ENCODE measurements at places on chromosomes 3 and 15.

DNA sequence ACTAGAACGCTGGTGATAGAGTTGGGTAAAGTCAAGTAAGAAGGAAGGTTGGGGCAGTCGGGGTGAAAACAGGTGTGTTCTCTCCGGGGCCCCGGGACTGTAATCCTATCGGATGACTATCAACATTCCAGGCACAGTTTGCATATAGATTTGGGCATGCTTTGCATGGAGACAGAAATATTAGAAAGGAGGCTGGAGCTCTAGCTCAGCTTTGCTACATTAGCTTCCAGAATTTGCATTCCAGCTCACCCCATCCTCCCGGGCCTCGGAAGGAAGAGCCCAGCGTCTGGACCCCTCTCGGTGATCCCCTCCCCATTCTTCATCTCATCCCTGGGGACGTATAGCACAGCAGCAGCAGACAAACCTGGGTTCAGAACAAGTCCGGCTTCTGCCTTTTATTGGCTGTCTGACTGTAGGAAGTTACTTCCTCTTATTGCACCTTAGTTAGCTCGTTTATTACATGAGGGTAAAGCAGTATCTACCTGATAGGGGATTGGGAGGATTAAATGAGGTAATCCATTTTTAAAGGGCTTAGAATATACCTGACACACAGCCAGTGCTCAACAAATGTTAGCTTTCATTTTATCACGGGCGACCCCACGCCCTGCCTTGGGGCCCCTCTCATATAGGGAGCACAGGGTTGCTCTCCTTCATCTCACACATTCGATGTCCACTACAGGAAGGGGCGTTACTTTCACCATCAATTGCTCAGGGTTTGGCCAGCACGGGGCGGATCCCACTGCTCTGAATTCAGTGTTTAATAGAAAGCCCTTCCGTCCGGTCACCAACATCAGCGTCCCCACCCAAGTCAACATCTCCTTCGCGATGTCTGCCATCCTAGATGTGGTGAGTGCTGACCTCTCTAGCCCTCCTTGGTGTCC is 3.2 kb downstream of the HTR3E start:
- no peak for DNase-seq

DNA sequence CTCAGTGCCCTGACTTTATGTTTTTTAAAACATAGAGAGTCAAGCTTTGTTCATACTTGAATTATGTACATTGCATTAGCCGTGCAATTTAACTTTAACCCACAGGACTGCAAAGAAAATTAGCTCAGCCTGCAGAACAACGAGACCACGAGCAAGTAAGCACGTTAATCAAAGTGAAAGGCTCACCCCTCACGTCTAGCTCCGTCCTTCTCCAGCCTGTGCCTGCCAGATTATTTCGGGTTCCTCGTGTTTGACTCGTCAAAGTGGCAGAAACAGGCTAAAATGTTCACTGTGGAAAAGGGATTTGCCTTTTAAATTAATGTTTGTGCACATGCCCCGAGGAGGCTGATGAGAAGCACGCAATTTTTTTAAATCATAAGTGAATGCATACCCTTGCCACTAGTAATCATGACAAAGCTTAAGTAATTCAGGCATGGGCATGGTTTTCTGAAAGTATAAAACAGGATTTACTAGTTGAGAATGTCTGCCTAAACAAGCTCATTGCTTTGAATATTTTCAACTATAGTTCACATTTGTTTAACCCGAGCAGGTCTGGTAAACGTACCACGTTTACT is 15.3 kb downstream of the ZBTB38 start:
- DNase-seq, result peak; percentile 66

DNA sequence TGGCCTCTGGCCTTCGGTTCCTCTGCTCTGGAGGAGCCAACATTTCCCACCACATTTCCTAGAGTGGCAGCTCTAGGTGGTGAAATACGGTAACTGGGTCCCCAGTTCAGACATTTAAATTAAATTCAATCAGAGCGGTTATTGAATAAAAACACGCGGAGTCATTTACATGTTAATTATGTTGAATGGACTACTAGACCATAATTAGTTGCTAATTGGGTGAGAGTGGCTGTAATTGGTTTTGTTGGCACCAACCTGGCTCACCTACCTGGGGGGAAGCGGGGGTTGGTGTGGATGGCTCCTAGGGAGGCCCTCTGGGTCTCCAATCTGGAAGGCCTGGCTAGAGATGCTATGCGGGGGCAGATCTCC is 12.7 kb downstream of the SEMA3F start:
- DNase-seq, result no peak

DNA sequence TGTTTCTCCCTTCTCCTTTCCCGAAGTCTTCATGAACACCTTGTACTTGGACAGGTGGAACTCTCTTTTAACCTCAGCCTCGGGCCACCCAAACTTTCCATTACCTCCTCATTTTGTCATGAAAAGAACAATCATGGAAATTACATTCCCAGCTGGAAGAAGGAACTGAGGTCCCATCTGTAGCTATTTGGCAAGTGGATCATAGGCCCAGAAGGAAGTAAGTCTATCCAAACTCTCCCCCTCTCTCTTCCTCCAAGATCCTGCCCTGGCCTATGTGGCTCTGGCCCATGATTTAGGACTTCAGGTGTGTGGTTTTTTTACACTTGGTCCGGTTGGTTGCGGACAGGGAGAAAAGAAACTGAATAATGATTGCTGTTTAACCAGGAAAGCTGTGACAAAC is 44.1 kb downstream of the ITGB5 start:
- no peak for DNase-seq

DNA sequence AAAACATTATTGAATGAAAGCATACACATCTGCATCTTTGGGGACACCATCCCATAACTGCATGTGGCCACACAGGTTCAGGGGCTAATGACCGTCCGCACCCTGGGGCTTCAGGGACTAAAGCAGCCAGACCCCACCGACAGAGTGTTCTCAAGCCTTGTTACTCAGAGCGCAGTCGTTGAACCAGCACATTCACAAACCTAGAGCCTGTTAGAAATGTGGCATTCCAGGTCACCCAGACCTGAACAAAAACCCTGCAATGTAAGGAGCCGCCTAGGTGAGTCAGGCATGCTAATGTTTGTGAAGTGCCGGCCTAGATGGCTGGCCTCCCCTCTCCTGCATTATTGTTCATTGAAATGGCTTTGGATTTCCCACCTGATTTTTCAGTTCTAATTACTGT is 52.3 kb upstream of the HACD2 start:
- DNase-seq, result peak; percentile 62

GRCh38 chr3:163543662-163544061 is 1534.6 kb downstream of the SI start:
- DNase-seq, result no peak

DNA sequence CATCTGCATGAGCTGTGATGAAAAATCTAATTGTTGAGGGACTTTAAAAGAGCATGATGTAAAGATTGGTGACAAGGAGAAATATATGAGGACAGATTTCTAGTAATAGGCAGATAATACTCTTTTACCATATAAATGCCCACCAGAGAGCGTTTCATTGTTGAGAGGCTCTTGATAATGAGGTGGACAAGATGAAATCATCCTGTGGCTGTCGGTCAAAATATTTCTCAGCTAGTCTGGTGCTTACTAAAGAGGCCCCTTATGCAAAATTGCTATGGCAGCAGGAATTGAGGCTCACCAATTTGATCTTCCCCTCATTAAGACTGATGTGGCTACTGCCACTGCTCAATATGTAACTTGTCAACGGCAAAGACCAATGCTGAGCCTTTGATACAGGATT is 225.0 kb upstream of the RASGRP1 start:
- no peak for DNase-seq

DNA sequence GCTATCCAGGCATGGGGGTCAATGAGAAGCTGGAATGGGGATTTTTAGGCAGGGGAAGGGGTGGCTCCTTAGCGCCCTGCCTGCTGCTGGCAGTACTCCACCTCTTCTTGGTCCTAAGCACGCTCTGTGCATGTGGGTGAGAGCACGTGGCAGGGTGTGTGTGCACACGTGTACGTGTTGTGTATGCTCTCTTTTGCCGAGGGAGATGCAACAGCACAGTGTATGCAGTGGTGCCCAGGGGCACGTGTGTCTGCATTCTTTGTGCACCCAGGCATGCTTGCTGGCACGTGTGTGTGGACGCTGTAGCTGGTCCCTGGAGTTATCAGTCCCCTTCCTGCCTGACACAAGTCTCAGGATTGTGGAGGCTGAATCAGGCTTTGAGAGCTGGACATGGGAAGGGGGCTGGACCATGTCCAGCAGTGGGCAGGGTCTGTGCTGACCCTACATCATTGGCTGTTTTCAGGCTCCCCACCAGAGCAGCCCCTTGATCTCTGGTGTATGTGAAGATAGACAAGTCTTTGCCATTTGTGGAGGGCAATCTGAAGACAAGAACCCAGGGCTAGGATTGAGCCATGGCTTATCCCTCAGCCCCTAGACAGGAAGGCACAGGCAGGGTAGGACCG is 1.9 kb upstream of the CAMKV start:
- DNase-seq, result no peak

DNA sequence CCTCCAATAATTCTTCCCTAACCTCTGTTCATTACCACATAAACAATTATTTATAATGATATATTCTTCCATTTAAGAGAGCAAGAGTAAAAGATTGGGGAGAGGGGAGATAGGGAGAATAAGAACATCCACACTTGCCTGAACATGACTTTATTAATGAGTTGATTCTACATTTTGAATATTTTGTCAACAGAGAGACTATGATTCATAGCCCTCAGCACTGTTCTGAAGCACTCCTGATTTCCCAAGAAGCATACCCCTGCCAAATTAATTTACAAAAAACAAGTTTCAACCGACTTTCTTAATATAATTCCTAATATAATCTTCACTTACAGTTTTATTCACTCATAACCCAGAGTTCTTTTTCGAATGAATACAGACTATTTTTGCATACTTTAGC is 828.8 kb downstream of the ROBO2 start:
- DNase-seq, result no peak
